ENCODE measurements at places on chromosomes 1 and 21.

GRCh38 chr1:7335224-7335879 lies 435.7 kb upstream of the VAMP3 start:
- no peak for DNase-seq

GRCh38 chr1:205538235-205538840 lies 33.9 kb downstream of the CDK18 start:
- DNase-seq, result no peak

DNA sequence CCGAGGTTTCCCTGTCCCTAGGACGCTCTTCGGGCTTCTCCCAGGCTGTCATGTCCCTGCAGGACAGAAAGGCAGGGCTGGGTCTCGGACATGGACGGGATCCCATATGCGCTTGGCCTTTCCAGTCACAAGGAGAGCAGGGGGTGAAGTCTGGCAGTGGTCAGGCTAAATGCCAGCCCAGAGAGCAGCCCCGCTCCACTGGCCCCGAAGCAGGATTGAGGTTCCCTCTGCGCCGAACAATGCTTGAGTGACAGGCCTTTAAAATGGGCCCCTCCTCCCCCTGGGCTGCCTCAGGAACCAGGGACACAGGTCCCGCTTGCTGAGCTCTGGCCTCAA lies 12.7 kb downstream of the DRAXIN start:
- no peak for DNase-seq

DNA sequence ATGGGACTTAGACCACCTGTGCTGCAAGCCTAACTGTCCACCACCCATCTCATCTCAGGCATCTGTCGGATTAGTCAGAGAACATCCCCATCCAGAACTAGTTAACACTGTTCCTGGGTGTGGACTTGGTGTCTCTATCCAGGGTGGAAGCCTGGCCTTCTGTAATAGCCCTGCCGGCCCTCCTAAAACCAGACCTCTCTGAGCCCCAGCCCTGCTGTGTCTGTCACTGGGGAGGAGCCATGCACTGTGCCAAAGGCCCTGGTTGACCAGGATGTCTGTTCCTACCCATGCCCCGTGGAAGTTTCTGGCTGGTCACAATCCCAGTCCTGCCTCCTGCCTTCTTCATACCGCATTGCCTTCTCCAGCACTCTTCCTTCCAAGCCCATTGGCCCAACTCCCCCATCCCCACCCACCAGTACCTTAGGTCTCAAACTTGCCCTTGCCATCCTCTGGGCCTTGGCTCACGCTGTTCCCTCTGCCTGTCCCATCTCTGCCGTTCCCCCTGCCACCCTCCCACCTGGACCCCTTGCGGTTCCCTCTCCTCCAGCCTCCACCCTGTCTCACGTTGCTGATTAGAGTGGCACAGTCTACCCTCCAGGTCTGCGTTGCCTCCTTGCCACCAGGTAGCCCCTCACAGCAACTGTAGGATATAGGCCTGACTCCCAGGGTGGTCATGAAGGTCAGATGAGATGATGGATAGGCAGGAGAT lies 105.6 kb downstream of the EPHB2 start:
- DNase-seq, result no peak

GRCh38 chr1:51788938-51789337 lies 89.6 kb downstream of the NRDC start:
- no peak for DNase-seq

Data from effector memory CD8-positive, alpha-beta T cell (primary cell).